Stimulated activated CD8-positive, alpha-beta memory T cell treated with anti-CD3 and anti-CD28 coated beads, Interleukin-4, amount 100 ng/mL, for 48 hours (primary cell): ENCODE measurements at places on chromosomes 1 and 21.

DNA sequence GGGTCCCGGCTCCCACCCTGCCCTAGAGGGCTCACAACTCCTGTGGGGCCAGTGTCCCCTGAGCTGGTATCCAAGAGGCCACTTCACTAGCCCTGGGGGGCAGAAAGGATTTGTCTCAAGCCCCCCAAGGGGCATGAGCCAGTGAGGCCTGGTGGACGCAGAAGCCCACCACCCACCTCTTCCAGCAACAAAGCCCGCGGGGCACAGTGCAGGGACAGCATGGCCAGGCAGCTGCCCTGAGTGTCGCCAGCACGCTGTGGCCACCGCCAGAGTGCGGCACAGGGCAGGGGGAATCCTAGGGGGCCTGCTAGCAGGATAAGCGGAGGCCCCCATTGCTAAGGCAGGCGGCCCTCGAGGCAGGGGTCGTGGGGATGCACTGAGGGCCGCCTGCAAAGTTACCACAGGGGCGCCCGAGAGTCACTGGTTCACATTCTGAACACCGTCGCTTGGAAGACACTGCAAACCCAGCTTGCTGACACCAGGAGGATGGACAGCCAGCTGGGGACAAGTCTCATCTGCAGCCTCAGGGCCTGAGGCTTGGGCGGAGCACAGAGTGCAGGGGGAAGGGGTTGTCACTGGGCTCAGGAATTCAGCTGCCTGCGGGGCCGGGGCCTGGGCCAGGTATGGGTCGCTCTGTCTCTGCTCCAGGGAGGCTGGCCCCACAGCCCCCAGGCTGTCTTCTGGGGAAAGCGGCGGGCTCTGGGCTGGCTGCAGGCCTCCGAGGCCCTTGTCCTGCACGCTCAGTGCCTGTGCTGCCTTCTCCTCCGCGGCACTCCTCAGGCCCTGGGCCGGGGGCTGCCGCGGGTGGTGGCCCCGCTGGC is 26.8 kb downstream of the SLC19A1 start:
- no peak for DNase-seq

GRCh38 chr1:25805863-25806225 is 5.9 kb downstream of the SELENON start:
- DNase-seq: no peak

- no peak for DNase-seq
Observed at GRCh38 chr1:35886577-35887431, 3.8 kb downstream of the AGO1 start.

GRCh38 chr1:209721323-209721722 is 16.7 kb downstream of the HSD11B1 start:
- no peak for DNase-seq

GRCh38 chr1:225825078-225825477 is 15.2 kb downstream of the EPHX1 start:
- DNase-seq: no peak

DNA sequence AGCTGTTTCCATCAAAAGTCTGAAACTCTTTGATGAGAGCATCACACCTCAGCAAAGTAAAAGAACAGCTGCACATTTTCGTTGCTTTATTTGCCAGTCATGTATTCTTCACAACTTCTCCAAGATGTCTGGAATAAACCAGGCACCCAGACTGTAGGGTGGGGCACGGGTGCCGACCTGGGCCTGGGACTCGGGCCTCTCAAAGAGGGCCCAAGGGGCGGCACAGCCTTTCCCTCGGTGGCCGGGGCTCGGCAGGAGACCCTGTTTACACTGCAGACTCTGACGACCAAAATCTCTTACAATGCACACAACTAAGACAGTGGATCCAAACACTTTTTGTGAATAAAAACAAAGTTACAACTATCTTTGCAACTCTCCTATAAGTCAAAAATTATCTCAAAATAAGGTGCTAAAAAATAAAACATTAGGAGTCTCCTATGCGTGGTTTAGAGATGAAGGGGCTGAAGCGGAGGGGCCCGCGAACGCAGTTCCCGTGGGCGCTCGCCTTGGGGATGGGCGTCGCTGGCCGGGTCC is 696 bp downstream of the LSS start:
- DNase-seq: no peak

GRCh38 chr1:32474954-32475353 is 10.1 kb downstream of the ZBTB8B start:
- DNase-seq: no peak

GRCh38 chr1:15627343-15627988 is 10.2 kb downstream of the DDI2 start:
- no peak for DNase-seq

- no peak for DNase-seq
Observed at GRCh38 chr1:166169182-166169581, 2.4 kb upstream of the FAM78B start.

GRCh38 chr1:51628715-51629590 is 12.1 kb downstream of the OSBPL9 start:
- DNase-seq: no peak

DNA sequence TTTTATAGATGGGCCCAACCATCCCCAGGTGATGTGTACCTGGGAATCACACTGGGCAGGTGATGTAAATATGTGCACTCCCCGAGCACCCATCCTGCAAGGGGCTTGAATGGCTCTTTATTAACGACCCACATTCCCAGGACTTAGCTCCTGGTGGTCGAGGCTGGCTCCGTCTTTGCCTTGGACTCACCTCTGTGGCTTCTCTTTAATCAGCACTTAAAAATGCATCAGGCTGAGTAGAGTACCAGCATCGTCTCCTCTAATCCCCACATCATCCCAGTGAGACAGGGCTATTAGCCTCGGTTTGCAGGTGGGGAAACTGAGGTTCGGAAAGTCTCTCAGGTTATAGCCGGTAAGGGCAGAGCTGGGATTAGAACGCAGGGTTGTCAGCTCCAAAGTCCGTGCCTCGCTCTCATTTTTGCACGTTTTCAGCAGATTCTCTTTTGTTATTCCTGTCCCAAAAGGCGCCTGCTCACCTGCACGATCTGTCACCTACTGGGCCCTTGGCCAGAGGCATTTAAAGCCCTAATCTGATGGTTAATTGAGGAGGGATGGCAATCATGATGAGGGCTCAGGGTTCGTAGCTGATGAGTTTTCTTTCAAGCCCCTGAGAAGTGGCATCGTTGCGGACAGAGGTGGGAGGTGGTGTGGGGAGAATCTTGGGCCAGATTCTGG is 29.4 kb downstream of the SPSB1 start:
- DNase-seq: no peak

DNA sequence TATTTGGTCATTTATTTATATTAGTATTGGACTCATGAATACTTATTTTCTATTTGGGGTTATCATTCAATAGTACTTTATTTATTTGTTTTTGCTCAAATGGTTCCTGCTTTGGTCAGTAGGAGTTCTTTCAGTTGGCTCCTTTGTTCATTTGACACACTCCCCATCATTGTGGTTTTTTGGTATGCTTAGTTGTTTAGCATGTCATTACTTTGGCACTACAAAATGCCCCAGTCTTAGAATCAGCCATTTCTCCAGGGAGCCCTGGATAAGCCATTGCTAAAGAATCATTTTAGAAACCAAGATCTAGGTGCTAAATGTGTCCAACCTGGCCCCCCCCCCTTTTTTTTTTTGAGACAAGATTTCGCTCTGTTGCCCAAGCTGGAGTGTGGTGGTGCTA is 61.7 kb upstream of the MRPS6 start:
- no peak for DNase-seq

- no peak for DNase-seq
Observed at GRCh38 chr1:2865571-2866421, 64.3 kb upstream of the TTC34 start.

DNA sequence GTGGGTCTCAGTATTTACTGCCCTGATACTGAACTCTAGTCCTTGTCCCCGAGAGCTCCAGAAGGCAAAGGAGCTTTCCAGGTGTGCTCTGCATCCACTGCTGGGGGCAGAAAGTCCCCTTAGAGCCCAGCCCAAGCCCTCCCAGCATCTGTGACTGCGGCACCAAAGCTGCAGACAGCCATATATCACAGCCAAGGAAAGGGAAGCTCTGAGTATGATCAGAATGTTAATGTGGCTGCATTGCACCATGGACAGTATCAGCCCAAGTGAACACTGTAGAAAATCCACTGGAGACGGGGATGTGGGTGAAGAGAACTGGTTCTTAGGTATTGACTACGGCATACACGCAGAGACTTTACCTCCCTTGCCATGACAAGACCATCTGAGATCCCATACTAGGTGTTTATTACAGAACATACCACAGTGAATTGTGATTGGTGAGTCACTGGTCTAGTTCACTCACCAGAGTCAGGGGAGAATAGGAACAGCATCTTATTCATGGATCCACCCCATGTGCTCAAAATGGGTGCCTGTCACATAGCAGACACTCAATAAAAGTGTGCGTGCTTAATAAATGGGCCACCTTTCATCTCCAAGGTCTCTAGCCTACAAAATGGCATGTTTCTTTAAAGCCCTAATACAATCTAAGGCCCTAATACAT is 170.3 kb downstream of the HHIPL2 start:
- DNase-seq: no peak

GRCh38 chr1:186841599-186841998 is 12.8 kb downstream of the PLA2G4A start:
- DNase-seq: no peak

- peak; percentile 29 for DNase-seq
Observed at GRCh38 chr1:239997515-239998311, 94.0 kb upstream of the FMN2 start.

DNA sequence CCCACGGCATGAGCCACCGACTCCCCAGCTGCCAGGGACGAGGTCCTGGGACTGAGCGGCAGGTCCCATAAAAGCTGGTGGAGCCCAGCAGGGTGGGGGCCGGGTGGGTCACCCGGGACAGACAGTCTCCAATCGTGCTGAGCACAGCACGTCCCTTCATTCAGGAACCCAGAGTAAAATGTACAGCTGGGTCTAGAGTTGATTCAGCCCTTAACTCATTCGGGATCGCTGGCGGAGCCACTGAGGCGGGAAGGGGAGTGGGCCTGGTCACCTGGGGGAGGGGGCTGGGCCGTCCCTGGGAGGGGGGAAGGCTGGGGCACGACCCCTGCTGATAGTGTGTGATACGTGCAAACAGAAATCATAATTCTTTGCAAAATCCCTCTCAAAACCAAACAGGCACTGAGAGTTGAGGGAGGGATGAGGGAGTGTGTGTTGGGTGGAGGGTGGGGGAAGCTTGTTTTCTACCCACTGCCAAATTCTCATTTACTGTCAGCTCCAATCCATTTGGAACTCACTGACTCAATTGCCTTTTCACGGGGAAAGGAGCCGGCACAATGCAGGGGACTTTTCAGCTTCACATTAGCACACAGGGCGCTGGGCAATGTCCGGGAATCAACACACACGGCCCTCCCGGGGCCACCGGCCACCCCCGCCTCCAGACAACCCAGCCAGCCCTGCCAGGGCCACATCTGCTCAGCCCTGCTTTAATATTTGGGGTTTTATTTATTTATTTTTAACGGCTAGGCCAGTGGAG is 13.8 kb downstream of the CASZ1 start:
- no peak for DNase-seq
